ENCODE measurements at places on chromosomes 2 and 18.

DNA sequence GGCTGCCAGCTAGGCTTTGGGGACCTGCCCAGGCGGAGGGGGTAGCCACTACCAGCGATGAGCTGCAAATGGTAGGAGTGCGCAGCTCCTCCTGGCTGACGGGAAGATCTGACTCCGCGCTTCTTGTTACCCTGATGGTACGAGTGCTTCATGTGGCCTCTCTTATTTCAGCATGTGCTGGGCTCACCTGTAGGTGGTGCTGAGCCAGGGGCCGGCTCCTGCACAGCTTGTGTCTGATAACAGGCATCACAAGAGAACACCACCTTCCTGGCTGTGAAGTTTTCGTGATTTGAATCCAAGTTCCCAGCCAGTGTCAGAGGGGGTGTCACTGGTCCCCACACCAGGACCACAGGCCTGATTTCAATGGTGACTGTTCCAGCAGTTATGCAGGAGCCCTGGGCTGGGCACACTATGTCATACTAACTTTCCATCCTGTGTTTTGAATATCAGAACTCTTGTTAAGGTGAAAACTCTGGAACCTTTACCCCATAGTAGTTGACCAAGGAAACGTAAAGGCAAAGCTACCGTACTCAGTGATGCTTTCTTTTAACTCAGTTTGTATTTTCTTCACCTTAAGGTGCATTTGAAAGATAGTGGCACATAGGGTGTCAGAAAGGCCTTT lies 28.0 kb downstream of the APCDD1 start:
- no peak for DNase-seq

- DNase-seq = peak; percentile 39
Measured at GRCh38 chr2:158099716-158100115, 2.0 kb upstream of the UPP2 start.

- DNase-seq = no peak
Measured at GRCh38 chr2:111022633-111023032, 98.1 kb upstream of the BCL2L11 start.

GRCh38 chr2:24543252-24543651 lies 52.2 kb downstream of the NCOA1 start:
- no peak for DNase-seq

DNA sequence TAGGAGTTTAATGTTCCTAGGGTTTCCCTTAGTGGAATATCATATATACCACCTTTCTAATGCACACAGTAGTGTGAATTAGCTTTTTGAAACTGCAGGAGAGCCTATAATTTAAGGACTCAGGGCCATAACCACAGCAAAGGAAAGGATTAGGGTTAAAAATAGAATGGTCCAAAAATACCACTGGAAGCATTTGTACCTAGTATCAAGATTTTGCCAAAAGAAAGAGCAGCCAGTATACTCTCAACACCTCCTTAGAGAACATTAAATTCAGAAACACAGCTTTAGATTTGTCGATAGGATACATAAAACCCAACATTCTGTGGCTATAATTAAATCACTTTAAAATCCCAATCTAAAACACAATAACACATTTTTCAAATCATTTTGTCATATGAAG lies 634.9 kb downstream of the EPHA4 start:
- no peak for DNase-seq

- DNase-seq = no peak
Measured at GRCh38 chr2:6525475-6525964, 340.2 kb downstream of the CMPK2 start.

DNA sequence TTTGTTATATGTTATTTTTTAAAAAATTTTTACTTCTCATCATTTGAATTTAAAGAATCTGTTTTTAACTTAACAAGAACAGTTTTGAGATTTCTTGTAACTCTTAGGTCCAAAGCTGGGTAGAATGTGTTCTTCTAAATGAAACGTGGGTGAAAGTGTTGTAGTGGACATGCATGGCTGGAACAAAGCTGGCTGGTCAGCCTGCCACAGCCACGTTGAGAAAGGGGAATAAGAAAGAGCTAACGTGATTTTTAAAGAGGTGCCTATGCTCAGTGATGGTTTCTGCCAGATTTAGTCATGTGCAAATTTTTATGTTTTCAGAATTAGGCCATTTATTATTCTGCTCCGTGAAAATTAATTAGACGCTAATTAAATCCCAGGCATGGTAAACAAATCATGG lies 203.9 kb upstream of the COL3A1 start:
- no peak for DNase-seq

GRCh38 chr2:129502781-129503180 lies 476.7 kb upstream of the RAB6C start:
- DNase-seq = peak; percentile 50

- no peak for DNase-seq
Measured at GRCh38 chr18:2534906-2535305, 36.4 kb downstream of the METTL4 start.

GRCh38 chr18:47929681-47930198 lies 719 bp downstream of the SMAD2 start:
- DNase-seq = peak; percentile 67

DNA sequence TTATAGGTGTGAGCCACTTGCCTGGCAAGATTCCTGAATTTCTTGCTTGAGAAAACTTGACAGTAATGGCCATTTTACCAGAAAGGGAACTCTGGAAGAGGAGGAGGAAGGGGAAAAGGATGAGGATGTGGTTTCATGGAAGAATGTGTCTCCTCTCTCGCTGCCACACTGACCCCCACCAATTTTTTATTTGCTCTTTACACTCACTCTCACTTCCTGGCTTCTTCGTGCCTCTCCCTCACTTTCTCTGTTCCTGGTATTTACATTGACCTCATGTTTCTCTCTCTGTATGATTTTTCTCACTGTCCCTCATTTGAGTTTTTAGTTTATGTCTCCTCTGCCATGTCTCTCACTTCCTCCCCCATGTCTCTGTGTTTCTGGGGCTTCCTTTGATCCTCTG lies 134.5 kb upstream of the CAB39 start:
- DNase-seq = no peak

DNA sequence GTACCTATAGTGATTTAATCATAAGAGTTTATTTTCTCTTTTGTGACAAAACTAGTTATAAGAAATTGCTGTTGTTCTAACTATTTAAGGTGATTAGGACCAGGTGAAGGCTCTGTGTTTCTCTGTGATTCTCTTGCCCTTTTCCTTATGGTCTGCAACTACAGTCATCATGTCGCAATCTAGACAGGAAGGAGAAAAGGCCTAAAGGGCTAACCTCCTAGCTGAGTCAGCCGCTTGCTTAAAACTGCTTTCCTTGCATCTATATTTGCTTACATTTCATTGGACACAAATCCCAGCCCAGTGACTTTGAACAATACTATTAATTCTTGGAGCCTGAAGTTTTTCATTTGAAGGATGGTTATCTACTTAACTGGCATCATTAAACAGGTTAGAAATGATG lies 93.1 kb downstream of the PIK3C3 start:
- peak; percentile 94 for DNase-seq

- DNase-seq = no peak
Measured at GRCh38 chr2:110836671-110837070, 104.3 kb downstream of the ACOXL start.

DNA sequence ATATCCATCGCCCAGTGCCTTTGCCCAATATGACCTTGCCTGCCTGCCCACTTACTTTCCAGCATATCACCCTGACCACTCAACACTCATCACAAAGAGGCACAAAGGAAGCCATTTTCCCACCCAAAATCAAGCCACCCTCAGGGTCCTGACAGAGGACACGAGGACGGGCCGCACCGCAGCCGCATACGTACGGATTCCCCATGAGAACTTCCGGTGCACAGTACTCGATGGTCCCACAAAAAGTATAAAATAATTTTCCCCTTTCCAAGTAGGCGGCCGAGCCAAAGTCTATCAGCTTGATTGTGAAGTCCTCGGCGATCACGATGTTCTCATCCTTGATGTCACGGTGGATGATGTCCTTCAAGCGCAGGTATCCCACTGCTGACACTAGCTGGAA lies 10.0 kb upstream of the MTERF4 start:
- DNase-seq = no peak

DNA sequence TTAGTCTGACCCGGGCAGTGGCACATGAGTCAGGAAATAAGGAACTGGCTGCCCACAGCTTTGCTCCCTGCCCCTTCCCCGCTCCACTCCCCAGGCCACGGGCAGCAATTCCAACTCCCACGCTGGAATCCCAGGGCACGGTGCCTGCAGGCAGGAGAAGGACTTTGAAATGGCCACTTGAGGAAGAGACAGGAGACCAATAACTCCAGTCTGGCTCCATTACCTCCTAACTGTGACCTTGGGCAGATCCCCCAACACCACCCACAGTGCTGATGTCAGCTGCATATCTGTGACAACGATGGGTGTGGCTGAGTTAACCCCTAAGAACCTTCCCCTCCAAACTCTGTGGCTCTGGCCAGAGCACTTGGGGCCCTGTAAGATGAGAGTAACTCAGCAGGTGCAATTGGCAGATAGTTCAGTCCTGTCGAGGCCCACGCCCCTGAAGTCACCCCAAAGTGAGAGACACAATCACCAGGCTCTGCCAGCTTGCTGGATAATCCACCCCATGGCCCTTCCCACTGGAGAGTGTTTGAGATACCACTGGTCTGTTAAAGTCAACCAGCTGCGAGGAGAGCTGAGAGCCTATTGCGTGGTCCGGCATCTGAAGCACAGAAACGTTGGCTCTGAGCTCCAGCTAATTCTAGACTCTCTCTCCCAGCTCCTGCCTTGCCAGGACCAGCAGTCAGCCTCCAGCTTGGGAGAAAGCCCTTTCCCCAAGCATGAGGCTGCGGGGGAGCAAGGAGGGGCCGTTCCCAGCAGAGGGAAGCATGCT lies 175.2 kb downstream of the TNS1 start:
- DNase-seq = no peak

DNA sequence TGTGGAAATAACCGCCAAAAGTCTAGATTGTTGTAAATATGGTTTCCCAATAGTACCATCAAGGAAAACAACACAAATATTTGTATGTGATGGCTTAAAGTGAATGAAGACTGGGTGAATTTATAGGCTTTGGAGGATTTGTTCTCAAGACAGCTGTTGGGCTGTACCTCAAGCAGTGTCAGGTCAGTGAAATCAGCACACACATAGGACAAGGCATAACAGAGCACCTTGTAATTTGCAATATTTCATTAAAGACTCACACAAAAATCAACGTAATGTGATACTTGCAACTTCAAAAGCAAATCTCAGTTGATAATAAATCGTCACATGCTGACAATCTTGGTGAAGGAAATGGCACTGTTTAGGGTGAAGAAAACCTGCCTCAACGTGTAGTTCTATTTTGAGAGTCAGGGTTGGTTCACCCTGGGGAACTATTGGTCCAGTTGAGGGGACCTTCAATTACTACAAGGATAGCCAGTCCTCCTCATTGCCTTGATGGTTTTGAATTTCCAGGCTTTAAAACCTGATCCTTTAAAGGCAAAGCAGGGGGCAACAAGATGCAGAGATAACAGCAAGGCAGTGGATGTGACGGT lies 126.8 kb upstream of the ST6GAL2 start:
- DNase-seq = no peak

GRCh38 chr18:13376841-13377351 lies 158.3 kb downstream of the LDLRAD4 start:
- DNase-seq = no peak

GRCh38 chr2:156331572-156332283 lies 793 bp downstream of the NR4A2 start:
- peak; percentile 83 for DNase-seq

DNA sequence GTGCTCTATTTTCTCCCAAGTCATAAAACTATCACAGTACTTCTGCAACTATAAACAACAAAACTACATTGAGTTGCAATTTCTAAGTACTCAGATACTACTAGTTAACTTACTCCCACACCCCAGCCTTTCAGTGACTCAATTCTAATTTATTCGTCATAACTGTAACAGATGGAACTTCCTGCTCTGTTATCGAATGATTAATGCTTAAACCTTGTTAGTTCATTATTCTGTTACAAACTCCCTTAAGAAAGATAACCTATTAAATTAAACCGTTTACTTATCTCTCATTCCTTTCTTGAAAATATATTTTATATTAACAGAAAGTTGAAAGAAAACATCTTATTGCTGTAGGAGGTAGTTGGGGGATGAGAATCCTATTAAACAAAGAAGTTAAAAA lies 17.0 kb downstream of the TNFAIP6 start:
- DNase-seq = peak; percentile 79

- DNase-seq = peak; percentile 77
Measured at GRCh38 chr2:201414099-201415023, 36.9 kb downstream of the TRAK2 start.

GRCh38 chr18:28789502-28789901 lies 612.6 kb upstream of the CDH2 start:
- DNase-seq = no peak

GRCh38 chr2:101362316-101362715 lies 25.0 kb downstream of the CREG2 start:
- DNase-seq = no peak

- peak; percentile 50 for DNase-seq
Measured at GRCh38 chr18:76363436-76364120, 131.5 kb downstream of the ZNF516 start.

- DNase-seq = peak; percentile 30
Measured at GRCh38 chr2:173589604-173590275, 235.1 kb downstream of the CDCA7 start.

- no peak for DNase-seq
Measured at GRCh38 chr2:56376699-56377665, 193.2 kb downstream of the CCDC85A start.

- DNase-seq = no peak
Measured at GRCh38 chr2:120432976-120433815, 87.3 kb downstream of the INHBB start.

- DNase-seq = no peak
Measured at GRCh38 chr2:133717497-133717896, 149.2 kb upstream of the NCKAP5 start.

DNA sequence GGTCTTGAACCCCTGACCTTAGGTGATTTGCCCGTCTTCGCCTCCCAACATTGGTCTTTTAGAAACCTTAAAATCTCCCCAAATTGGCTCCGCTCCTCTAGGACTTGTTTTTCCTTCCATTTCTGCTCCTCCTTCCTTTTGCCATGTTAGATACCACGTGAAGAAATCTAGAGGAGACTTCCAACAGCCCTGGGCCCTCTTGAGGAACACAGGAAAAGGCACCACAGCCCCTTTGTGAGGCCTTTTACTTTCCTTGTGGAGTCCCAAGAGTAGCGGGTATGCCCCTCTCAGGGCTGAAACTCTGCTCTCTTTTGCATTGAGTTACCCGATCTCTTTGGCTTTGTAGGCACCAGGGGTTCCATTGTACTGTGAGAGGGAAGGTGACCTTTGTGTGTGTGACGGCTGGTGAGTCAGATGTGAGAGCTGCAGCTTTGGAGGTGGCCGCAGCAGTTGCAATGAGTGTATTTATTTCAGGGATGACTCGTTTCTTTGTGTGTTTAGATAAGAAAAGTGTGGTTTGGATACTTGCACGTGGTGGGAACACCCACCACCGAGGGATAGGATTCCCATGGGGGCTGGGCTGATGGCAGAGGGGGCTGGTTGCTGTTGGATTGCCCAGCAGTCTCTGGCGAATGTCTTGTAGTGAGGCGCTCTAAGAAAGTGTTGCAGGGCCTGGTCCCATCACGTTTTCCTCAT lies 218.4 kb upstream of the HS6ST1 start:
- DNase-seq = peak; percentile 97

GRCh38 chr2:94996305-94997100 lies 29.0 kb upstream of the MAL start:
- DNase-seq = no peak
